ENCODE measurements at places on chromosomes 13 and 19.

- DNase-seq, result no peak
Observed at GRCh38 chr13:79427883-79428282, 21.8 kb upstream of the RBM26 start.

- no peak for DNase-seq
Observed at GRCh38 chr13:86906127-86906874, 764.9 kb upstream of the SLITRK5 start.

- no peak for DNase-seq
Observed at GRCh38 chr19:16002406-16003384, 53.9 kb downstream of the OR10H4 start.

- no peak for DNase-seq
Observed at GRCh38 chr13:93268327-93269028, 41.9 kb downstream of the GPC6 start.

DNA sequence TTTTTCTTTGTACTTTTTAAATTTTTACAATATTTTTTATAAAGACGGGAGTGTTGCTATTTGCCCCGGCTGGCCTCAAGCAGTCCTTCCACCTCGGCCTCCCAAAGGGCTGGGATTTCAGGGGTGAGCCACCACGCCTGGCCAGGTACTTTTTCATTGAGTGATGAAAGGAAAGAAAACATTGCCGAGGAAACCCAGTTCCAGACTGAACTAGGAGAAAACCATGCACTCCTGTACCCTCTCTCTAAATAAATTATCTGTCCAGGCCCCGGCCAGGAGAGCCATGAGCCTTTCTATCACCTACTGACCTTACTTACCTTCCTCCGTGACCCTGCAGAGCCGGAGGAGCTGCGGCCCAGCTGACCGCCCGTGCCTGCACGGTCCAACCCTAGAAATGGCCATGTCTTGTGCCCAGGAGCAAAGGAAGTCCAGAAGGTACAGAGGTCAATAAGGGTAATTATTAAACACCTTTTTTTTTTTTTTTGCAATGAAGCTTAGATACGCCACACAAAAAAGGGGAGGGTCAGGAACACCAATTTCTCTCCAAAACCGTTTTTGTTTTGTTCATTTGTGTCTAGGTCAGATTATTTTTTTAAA lies at the start of gene SLC7A9:
Gene SLC7A9, minus strand, starts transcription at position 399 of the 597 bp plus-strand sequence. CDS start 1,233 bp downstream, outside the sequence.
- no peak for DNase-seq

DNA sequence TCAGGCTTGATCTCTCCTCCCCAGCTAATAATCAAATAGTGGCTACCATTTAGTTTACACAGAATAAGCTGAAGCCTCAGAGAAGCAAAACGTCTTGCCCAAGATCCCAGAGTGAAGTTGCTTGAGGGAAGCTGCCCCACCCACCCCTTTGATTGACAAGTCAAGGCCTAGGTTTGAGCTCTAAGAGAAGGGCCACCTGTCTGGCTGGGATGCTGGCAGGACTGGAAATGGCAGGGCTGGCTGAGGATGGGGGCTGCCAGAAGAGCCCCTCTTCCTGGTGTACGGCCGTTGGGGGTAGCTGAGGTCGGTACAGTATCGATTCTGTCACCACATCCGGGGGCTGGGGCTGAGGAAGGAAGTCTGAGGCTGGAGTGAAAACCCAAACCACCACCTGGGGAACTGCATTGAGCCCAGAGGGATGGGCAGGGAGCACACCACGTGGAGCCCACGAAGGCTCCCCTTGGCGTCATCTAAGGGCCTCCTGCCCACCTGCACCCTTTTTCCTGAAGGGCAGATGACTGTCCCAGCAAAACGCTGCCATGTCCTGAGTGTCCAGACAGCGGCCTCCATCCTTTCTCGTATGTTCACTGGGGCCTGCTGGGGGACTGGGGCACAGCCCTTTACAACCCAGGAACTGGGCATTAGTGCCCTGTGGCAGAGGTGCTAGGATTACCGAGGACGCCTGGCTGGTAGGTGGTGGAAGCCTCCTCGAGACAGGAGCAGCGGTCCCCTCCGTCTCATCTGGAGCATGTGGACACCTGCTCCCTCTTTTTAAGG lies 1.4 kb upstream of the PRKD2 start:
- no peak for DNase-seq

DNA sequence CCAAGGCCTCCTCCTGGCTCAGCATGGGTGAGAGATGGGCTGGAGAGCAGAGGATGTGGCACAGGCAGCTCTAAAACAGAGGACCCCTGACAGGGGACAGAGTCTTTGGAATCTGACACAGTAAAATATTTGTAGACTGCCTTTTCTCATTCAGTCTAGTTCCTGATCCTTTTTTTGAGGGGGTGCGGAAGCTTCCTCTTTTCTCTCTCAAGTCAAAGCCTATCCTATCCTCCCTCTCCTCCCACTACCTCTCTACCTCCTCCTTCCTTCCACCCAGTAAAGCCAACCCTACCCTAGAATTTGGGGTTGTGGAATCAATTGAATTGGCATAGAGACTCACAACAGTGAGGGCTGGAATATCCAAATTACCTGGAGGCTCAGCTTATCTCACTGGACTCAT lies 82.0 kb downstream of the TEX26 start:
- DNase-seq, result no peak

- DNase-seq, result no peak
Observed at GRCh38 chr19:1646149-1646548, 6.3 kb downstream of the TCF3 start.

DNA sequence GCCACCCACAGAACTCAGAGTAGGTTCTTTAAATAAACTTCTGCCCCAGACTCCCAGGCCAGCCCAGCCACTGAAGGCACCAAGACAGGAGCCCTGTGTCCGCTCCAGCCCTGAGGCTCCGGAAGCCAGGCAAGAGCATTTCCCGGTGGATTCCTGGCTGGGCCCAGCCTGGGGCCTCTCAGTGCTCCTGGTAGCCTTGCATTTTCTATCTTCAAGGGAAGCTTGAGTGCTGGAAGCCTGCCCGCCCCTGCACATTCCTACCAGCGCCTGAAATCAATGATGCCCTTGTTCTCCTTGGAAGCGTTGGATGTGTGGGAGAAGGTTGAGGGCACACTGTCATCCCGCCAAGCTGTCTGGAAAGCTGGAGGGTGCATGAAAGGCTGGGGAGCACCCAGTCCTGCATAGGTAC lies 70.3 kb downstream of the ALOX5AP start:
- no peak for DNase-seq

- DNase-seq, result no peak
Observed at GRCh38 chr19:41434450-41434849, 5.3 kb downstream of the DMAC2 start.

GRCh38 chr19:41175801-41176777 lies 16.9 kb upstream of the CYP2S1 start:
- DNase-seq, result no peak

- no peak for DNase-seq
Observed at GRCh38 chr13:30305456-30305970, 1.8 kb downstream of the KATNAL1 start.

- DNase-seq, result no peak
Observed at GRCh38 chr13:99577934-99578917, 77.0 kb downstream of the TM9SF2 start.

DNA sequence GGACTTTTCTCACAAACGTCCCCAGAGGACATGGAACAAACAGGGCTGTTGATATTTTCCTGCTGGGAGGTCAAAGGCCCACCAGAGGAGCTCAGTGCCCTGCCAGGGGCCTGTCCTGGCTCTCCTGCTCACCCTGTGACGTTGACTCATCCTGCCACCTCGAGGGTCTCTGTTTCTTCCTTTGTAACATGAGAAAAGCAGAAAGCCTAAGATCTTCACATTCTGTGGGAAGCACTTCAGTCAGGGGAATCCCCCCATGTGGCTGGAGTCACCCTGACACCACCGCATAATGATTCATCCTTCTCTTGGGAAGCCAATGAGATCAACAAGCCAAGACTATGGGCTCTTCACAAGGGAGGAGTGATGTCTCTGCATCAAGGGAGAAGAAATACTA lies 147.9 kb downstream of the KATNAL1 start:
- no peak for DNase-seq

GRCh38 chr13:91264484-91264883 lies 83.0 kb upstream of the MIR17HG start:
- DNase-seq, result no peak

- DNase-seq, result no peak
Observed at GRCh38 chr19:46731584-46731983, 14.3 kb upstream of the FKRP start.

DNA sequence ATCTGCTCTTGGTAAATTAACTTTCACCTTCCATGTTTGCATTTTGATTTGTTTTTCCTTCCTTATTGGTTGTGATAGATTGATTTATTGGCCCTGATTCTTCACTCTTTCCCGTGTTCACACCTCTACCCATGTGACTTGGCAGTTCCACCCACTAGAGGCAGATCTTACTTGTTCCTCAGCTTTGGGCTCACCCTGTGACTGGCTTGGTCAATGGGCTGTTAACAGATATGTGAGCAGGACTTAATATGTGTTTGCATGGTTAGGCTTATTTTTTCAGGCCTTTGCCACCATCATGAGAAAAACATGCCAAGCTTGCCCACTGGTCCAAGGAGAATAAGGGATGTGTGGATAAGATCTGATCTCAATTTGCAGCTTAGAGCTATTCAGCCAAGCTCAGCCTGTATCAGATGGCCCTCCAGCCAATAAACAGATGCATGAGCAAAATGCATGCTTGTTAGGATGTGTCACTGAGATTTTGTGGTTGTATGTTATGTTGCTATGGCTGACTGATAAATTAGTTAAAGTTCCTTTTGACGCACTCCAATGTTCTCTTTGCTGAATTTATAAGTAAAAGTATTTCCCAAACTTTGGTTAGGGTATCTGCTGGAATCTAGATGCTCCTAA lies 48.0 kb downstream of the RGCC start:
- DNase-seq, result no peak

DNA sequence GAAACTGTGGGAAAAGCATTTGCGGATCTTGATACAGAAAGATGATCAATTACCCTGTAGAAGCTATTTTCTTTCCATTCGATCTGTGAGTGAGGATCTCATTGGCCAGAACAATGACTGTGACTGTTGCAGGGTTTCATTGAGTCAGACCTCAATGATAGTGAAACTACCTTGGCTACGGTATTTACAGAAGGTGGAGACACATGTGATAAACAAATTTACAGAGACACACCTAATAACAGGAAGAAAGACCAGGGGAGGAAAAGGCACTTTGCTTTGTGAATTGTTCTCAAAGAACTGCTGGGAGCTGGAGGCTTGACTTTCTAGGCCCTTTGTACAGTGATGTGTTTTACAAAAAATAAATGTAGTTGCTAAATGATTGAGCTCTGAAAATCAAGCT lies 19.9 kb upstream of the ARGLU1 start:
- no peak for DNase-seq

DNA sequence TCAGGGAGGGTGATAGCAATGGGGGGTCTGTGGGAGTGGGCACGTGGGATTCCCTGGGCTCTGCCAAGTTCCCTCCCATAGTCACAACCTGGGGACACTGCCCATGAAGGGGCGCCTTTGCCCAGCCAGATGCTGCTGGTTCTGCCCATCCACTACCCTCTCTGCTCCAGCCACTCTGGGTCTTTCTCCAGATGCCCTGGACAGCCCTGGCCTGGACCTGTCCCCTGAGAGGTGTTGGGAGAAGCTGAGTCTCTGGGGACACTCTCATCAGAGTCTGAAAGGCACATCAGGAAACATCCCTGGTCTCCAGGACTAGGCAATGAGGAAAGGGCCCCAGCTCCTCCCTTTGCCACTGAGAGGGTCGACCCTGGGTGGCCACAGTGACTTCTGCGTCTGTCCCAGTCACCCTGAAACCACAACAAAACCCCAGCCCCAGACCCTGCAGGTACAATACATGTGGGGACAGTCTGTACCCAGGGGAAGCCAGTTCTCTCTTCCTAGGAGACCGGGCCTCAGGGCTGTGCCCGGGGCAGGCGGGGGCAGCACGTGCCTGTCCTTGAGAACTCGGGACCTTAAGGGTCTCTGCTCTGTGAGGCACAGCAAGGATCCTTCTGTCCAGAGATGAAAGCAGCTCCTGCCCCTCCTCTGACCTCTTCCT lies 9.3 kb upstream of the CEACAM7 start:
- no peak for DNase-seq

GRCh38 chr19:15244106-15244803 lies 12.0 kb upstream of the EPHX3 start:
- DNase-seq, result no peak

GRCh38 chr13:38899571-38899970 lies 91.1 kb downstream of the STOML3 start:
- DNase-seq, result no peak

GRCh38 chr13:42865768-42866102 lies 84.4 kb downstream of the FAM216B start:
- no peak for DNase-seq

DNA sequence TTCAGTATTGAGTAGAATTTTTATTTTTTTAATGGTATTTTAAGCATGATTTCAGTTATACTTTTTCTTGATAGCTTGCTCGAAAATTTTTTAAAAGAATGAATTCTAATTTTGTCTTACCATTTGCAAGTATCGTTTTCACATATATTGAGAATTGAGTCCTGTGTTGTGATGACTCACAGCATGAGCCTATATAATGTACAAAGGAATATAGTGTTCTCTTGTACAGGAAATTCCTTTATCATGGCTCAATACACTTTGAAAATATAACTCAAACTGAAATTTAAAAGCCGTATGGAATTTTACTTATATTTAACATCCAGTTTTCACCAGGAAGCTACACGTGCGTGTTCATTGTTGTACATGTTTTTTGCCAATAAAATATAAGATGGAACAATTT lies 161.1 kb upstream of the TMTC4 start:
- DNase-seq, result no peak

DNA sequence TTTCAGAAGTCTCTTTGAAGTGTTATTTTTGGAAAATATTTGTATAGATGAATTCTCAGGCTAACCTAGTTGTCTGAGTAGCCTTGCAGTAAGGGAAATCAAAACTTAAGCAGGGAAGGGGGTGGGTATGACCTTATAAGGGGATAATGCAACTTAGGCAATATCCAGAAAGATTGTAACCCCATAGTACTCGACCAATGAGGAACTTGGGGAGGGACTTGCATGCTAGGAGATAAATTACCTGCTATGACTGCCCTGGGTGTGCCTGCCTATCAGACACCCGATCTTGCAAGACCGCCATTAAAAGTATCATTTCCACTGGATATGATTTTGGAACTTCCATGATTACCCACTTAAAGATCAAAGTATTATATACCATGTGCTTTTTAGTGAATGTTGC lies 23.0 kb upstream of the RFXAP start:
- DNase-seq, result no peak

DNA sequence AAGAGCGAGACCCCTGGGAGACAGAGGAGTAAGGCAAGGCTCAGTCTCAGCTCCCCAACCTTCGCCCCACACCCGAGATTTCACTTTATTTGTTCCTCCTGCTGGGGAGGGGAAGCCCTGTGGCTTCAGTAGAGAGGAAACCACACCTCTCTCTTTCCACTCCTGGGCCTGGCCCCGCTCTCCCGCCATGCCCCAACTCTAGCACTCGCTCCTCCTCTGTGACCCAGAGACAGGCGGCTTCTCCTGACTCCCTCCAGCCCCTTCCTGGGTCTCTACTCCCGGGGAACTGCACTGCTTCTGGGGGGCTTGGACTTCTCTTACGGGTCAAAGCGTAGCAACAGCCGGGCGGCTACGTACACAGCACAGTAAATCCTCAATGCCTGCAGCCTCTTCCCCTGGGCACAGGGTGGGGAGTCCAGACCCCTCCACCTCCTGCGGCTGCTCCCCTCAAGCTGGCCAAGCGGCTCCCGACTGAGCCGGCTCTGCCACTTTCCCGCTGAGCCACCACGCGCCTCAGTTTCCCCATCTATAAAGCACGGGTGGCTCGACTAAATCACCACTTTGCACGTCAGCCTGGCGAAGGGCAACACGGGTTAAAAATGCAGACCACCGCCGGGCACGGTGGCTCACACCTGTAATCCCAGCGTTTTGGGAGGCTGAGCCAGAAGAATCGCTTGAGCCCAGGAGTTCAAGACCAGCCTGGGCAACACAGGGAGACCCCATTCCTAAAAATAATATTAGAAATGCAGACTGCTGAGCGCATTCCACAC lies 1.4 kb downstream of the RNF126 start:
- DNase-seq, result no peak
